Suprapubic skin (tissue), 4 donors: ENCODE measurements at places on chromosomes 13 and 19. TPM values are rescaled to one million over a fixed set of nuclear protein-coding genes. Genes with fewer than 3 reads are reported as not detected.

DNA sequence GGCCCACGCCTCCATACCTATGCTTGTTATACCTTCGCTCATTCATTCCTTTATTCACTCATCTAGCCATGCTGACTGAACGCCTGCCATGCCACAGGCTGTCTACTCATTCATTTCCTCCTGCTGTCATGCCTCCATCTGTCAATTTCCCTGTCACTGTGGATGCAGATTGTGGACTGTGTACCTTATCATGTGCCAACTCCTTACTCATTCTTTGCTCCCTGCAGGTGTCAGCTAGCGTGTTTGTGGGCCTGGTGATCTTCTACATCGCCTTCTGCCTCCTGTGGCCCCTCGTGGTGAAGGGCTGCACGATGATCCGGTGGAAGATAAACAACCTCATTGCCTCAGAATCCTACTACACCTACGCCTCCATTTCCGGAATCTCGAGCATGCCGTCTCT is 4.1 kb upstream of the PSMD8 start:
- H3K27ac ChIP-seq = no peak overlapping the region
- H3K4me1 ChIP-seq = peaks cover 6% of the 10 kb centered on the region
- no peaks in the 10 kb centered on the region for H3K36me3 ChIP-seq
- H3K4me3 ChIP-seq = no peak overlapping the region
- DNase-seq = no peak

DNA sequence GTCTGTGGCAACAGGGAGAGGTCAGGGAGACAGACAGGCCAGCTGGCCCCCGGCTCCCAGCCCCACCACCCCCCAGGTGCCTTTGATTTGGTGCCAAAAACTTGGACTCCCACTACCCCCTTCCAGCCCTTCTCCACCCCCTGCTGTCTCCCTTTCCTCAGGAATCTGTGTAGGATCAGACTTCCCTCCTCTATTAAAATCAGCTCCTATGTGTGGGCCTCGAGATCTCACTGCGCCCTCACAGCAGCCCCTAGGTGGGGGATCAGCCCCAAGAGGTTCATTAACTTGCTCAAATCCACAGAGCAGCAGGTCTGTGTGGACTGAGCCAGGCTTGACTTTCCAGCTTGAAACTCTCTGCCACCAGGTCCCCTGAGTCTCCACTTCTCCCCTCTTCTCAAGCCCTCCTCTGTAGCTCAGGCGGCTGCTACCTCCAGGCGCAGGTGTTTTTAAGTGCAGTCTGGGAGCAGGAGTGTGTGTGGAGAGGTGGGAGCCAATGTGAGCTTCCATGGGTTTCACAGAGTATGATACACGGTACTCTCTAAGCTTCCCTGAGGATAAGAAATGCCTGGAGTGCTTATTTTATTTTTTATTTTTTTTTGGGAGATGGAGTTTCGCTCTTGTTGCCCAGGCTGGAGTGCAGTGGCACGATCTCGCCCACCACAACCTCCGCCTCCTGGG is 1.7 kb downstream of the GAPDHS start:
- no peak overlapping the region for H3K27ac ChIP-seq
- DNase-seq = no peak
- no peak overlapping the region for H3K4me3 ChIP-seq
- H3K27me3 ChIP-seq = peaks cover 21% of the 10 kb centered on the region

DNA sequence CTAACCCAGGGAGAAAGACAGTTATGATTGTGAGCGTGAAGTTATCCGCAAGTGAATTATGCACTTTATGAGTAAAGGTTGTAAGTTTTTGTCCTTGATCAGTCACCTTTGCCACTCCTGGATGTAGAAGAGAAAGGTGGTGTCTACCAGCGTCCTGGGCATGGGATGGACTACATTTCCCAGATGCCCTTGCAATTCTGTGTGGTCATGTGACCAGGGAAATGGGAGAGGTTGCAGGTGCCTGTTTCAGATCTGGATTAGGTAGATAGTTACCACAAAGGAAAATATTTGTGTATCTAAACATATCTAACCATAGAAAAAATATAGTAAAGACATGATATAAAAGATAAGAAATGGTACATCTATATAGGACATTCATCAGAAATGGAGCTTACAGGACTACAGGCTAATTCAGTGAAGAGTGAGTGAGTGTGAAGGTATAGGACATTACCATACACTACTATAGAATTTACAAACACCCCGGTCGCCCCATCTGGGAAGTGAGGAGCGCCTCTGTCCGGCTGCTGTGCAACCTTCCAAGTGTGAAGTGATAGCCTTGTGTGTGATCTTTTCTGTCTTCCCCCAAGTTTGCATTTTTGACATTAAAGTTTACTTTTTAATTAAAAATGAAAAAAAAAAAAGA is 51.6 kb upstream of the CACNA1A start:
- H3K4me1 ChIP-seq = no peaks in the 10 kb centered on the region
- no peaks in the 10 kb centered on the region for H3K36me3 ChIP-seq
- no peak overlapping the region for H3K4me3 ChIP-seq
- H3K27me3 ChIP-seq = peaks cover 33% of the 10 kb centered on the region

- no peak for DNase-seq
- no peak overlapping the region for H3K27ac ChIP-seq
- H3K27me3 ChIP-seq = no peaks in the 10 kb centered on the region
- H3K4me1 ChIP-seq = peaks cover 6% of the 10 kb centered on the region
- no peaks in the 10 kb centered on the region for H3K36me3 ChIP-seq
- no peak overlapping the region for H3K4me3 ChIP-seq
Observed at GRCh38 chr19:46442808-46443450, 14.2 kb upstream of the PNMA8C start.

GRCh38 chr13:75486146-75487062 is 4.4 kb upstream of the TBC1D4 start:
- no peak for DNase-seq
- H3K27me3 ChIP-seq = no peaks in the 10 kb centered on the region
- peak overlapping the region; percentile 8 for H3K27ac ChIP-seq
- no peak overlapping the region for H3K4me3 ChIP-seq

Gene CYP4F8
- total RNA-seq = 15.1 TPM

Gene NDFIP2
- total RNA-seq = 103 TPM
